ENCODE measurements at places on chromosomes 3 and 15.

- peaks cover 13% of the 10 kb centered on the region for H3K4me1 ChIP-seq
- H3K4me3 ChIP-seq: no peak overlapping the region
- no peak for DNase-seq
- H3K36me3 ChIP-seq: no peaks in the 10 kb centered on the region
Measured at GRCh38 chr3:157626817-157627216, 123.6 kb upstream of the VEPH1 start.

GRCh38 chr15:62059816-62060112 is 483 bp downstream of the VPS13C start:
- peaks cover 5% of the 10 kb centered on the region for H3K36me3 ChIP-seq
- no peaks in the 10 kb centered on the region for H3K27me3 ChIP-seq
- DNase-seq: peak; percentile 43
- peaks cover 35% of the 10 kb centered on the region for H3K4me1 ChIP-seq
- peak overlapping the region; percentile 88 for H3K27ac ChIP-seq
- peak overlapping the region; percentile 97 for H3K4me3 ChIP-seq

- no peak overlapping the region for H3K4me3 ChIP-seq
- no peaks in the 10 kb centered on the region for H3K27me3 ChIP-seq
- DNase-seq: peak; percentile 30
Measured at GRCh38 chr3:131107637-131108433, 81.2 kb downstream of the NEK11 start.

DNA sequence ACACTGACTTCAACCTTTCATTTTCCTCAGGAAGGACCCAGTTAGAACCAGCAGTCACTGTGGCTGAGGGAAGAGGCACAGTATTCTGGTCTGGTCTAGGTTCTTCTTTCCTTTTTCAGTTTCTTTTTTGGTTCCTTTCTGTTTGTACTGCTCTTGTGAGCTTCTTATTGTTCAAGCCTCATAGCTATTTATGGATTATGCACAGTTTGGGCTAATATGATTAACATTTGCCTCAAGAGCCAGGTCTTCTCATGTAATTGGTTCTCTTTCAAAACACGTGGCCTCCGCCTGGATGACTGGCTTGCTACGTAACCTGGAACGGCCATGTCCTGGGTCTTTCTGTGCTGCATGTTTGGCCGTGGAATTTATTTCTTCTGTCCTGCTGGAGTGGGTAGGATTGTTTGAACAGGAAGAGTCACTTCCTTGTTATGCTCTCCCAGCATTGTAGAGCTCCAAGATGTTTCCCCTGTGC is 43.3 kb downstream of the RBMS3 start:
- peak; percentile 86 for DNase-seq
- peaks cover 4% of the 10 kb centered on the region for H3K27me3 ChIP-seq
- peaks cover 80% of the 10 kb centered on the region for H3K4me1 ChIP-seq
- peak overlapping the region; percentile 90 for H3K4me3 ChIP-seq
- peak overlapping the region; percentile 99 for H3K27ac ChIP-seq

GRCh38 chr3:183895296-183895695 is 10.6 kb upstream of the PARL start:
- H3K36me3 ChIP-seq: no peaks in the 10 kb centered on the region
- H3K27me3 ChIP-seq: peaks cover 10% of the 10 kb centered on the region
- H3K4me1 ChIP-seq: 0 out of 2 replicates have a peak, but pooled peaks cover 5% of the 10 kb centered on the region
- no peak overlapping the region for H3K4me3 ChIP-seq

DNA sequence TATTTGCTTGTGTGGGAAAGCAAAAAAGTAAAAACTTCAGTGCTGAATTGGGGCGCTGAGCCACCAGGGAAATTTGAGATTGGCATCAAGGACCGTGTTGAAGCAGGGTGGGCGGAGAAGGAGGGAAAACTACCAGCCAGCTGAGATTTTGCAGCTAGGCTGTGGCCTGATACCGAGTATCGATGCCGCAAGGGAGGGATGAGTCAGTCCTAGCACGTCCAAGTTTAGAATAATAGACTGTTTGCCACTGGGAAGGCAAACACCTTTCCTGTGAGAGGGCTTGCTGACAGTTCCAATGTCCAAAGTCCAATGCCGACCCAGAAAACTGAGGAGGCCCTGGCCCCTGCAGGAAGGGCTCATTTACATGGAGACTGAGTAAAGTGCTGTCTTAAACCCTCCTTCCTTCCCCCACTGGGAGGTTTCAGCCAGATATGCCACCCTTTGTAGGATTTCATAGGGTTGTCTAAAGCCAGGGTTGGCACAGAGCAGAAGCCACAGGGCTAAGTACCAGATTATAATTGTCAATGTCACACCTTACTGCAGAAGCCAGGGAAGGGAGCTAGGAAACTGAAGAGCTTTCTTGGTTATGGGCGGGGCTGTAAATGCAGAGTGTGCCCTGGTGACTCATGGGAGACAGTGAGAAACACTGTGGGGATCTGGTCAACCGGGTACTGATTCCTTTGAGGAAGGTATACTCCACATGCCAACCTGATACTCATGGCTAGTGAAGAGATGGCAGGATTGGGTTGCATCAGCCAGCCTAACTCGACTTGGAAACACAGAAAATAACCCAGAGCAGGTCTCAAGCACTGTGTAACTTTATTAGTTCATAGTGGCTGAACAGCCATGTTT is 28.4 kb upstream of the PIK3CB start:
- peaks cover 4% of the 10 kb centered on the region for H3K27me3 ChIP-seq
- peak overlapping the region; percentile 75 for H3K27ac ChIP-seq
- no peaks in the 10 kb centered on the region for H3K36me3 ChIP-seq

- no peaks in the 10 kb centered on the region for H3K4me1 ChIP-seq
- H3K4me3 ChIP-seq: peak within 1 kb of the TSS; percentile 81
- H3K36me3 ChIP-seq: no peaks in the 10 kb centered on the region
- no peak for DNase-seq
Measured at GRCh38 chr3:185152410-185153170, at the start of gene C3orf70. Gene C3orf70, minus strand, starts transcription at chr3:185153060. Its CDS starts 237 bp downstream, at chr3:185152823.

DNA sequence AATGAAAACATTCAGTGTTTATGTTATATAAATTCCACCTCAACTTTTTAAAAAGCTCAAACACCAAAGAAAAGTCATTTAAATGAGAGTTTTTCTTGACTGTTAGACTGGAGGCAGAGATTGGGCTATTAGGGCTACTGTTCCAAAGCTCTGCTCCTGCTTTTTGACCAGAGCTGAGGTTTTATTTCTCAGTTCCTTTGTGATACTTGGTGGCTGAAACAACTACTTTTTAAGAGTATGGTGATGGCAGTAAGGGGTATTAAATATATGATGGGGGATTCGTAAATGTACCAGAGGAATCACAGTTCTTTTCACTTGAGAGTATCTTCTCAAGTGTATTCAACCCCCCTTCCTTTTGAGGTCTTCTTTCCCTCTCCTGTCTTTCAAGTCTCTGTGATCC is 186.1 kb upstream of the CGNL1 start:
- H3K4me3 ChIP-seq: no peak overlapping the region
- DNase-seq: no peak
- peaks cover 27% of the 10 kb centered on the region for H3K36me3 ChIP-seq
- no peaks in the 10 kb centered on the region for H3K4me1 ChIP-seq

DNA sequence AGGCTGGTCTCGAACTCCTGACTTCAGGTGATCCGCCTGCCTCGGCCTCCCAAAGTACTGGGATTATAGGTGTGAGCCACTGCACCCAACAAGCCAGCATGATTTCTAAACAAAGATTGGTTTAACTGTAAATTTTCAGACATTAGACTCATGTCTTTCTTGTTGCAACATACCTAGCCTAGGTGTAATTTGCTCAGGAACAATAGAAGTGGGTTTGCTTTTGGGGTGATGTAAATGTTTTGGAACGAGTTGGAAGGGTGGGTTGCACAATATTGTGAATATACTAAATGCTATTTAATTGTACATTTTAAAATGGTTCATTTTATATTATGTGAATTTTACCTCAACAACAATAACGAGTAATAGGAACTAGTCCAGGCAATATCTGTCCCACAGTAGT is 7.1 kb downstream of the CCR4 start:
- no peaks in the 10 kb centered on the region for H3K36me3 ChIP-seq
- peaks cover 12% of the 10 kb centered on the region for H3K27me3 ChIP-seq
- no peak overlapping the region for H3K27ac ChIP-seq
- peaks cover 8% of the 10 kb centered on the region for H3K4me1 ChIP-seq
- H3K4me3 ChIP-seq: no peak overlapping the region

DNA sequence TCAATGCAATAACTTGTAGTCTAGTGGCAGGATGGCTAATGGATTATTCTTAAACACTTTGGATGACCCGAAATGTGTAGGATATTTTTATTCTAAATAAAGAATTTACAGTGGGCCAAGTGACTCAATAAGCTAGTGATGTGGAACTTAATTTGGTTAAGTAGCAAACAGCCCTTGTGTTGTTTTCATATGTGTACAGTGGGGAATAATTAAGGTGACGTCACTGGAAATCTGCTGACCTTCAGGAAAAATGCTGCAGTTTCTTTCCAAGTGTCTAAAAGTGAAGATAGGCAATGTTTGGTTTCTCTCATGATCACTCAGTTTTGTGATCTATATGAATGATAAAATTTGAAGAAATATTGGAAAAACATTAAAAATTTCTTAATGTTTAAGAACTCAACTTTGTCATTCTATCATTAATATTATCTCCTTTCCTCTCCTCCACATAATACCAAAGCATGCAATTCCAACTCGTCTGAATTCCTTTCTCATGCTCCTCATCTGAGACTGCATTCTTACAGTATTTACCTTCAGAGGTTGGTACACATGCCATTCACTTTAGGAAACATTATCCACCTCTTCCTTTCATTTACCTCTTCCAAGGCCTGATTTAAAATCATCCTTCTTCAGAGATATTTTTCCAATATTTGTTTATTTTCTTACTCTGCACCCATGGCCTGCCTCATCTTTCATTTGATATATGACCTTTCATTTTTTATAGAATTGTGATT is 414.6 kb upstream of the ARPP21 start:
- no peaks in the 10 kb centered on the region for H3K4me1 ChIP-seq
- H3K4me3 ChIP-seq: no peak overlapping the region
- H3K27ac ChIP-seq: no peak overlapping the region
- H3K36me3 ChIP-seq: peaks cover 6% of the 10 kb centered on the region

DNA sequence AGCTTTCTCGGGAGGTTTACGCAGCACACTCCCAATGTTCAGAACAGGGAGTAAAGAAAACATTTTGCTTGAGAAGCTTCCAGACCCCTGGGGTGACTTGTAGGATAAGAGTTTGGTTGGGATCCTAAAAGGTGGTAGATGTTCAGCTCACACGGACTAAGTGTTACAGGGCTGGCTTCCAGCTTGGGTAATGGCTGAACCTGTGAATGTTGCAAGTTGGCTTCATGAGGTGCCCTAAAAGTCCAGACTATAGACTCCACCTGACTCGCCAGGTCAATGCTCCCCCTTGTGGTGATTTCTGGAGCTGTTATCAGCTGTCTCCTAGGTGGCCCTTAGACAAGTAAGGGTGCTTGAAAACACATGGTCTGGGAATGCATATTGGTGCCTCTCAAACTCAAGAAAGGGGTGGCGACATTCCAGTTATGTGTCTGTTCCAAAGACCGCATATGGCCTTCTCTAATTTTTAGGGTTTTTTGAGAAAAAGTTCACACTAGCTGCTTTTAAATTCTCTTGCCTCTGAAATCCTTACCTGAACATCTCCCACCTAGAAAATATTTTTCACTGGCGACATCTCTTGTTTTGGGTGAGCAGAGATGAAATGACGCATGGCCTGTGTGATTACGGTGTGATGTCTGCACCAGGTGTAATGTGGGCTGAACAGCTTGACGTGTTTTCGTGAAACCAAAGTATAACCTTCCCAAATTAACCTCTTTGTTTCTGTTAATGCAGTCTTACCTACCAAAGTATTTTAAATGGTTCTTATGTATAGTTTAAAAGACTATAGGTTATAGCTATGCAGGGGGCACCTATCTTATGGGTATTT is 175.7 kb upstream of the KBTBD8 start:
- DNase-seq: peak; percentile 50
- no peak overlapping the region for H3K4me3 ChIP-seq
- H3K4me1 ChIP-seq: no peaks in the 10 kb centered on the region
- H3K27ac ChIP-seq: no peak overlapping the region
- no peaks in the 10 kb centered on the region for H3K36me3 ChIP-seq

DNA sequence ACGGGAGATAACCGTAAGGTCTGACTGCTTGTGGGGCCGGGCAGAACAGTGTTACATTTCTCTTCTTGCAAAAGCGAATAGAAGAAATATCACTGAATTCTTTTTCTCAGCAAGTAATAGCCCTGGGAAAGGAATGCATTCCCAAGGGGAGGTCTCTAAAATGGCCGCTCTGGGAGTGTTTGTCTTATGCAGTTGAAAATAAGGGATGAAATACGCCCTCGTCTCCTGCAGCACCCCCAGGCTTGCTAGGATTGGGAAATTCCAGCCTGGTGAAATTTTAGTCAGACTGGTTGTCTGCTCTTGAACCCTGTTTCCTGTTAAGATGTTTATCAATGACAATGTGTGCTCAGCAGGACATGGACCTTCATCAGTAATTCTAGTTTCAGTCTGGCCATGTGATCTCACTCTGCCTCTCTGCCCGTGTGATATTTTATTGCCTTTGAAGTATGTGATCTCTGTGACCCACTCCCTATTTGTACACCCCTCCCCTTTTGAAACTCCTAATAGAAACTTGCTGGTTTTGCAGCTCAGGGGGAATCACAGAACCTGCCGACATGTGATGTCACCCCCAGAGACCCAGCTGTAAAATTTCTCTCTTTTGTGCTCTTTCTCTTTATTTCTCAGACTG is 715.6 kb downstream of the ROBO1 start:
- peaks cover 15% of the 10 kb centered on the region for H3K36me3 ChIP-seq
- peaks cover 20% of the 10 kb centered on the region for H3K27me3 ChIP-seq
- no peak overlapping the region for H3K4me3 ChIP-seq
- H3K4me1 ChIP-seq: no peaks in the 10 kb centered on the region
- no peak overlapping the region for H3K27ac ChIP-seq

DNA sequence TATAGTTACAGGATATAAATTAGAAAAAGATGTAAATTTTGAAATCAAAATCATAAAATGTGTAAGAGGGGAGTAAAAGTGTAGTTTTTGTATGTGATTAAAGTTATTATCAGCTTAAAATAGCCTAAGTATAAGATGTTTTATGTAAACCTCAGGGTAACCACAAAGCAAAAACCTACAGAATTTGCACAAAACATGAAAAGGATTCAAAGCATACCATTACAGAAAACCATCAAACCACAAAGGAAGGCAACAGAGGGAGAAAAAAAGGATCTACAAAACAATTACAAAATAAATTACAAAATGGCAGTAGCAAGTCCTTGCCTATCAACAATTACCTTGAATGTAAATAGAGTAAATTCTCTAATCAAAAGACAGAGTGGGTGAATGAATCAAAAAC is 36.7 kb upstream of the MYLK start:
- no peak for DNase-seq
- peaks cover 69% of the 10 kb centered on the region for H3K36me3 ChIP-seq
- H3K4me3 ChIP-seq: no peak overlapping the region
- H3K4me1 ChIP-seq: no peaks in the 10 kb centered on the region
- no peaks in the 10 kb centered on the region for H3K27me3 ChIP-seq
- H3K27ac ChIP-seq: no peak overlapping the region
